Osteoblast (primary cell): ENCODE measurements at places on chromosomes 13 and 19. TPM values are rescaled to one million over a fixed set of nuclear protein-coding genes. Genes with fewer than 3 reads are reported as not detected.

The ZNF578 gene
- 2.4 and 2.5 TPM in 2 replicates for total RNA-seq

The ZNF85 gene
- 9.8 and 10.9 TPM in 2 replicates for total RNA-seq

The TRAPPC6A gene
- 13.8 and 17.4 TPM in 2 replicates for total RNA-seq

The FPR3 gene
- 0.59 and 1.1 TPM in 2 replicates for total RNA-seq

DNA sequence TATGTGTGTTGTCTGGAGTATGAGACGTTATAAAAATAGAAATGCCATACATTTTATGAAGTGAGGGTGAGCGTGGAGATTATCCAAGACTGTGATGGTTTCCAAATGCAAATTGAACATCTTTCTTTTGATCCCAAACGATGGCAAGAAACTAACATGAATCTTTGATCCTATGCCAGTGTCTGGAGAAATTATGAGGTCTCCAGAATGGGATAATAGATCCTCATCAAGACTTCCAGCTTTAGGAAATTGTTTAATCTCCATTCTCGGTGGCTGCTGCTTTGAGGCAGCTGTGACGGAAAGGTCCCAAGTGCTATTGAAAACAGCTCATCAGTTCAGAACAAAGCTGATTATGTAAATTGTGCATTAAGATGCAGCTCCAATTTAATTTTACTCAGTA is 30.8 kb downstream of the CBY2 start:
- no peak for DNase-seq

- no peak for DNase-seq
Observed at GRCh38 chr13:74835579-74835978, 646.4 kb downstream of the TBC1D4 start.

GRCh38 chr13:90770334-90770733 is 577.2 kb upstream of the MIR17HG start:
- DNase-seq: no peak

DNA sequence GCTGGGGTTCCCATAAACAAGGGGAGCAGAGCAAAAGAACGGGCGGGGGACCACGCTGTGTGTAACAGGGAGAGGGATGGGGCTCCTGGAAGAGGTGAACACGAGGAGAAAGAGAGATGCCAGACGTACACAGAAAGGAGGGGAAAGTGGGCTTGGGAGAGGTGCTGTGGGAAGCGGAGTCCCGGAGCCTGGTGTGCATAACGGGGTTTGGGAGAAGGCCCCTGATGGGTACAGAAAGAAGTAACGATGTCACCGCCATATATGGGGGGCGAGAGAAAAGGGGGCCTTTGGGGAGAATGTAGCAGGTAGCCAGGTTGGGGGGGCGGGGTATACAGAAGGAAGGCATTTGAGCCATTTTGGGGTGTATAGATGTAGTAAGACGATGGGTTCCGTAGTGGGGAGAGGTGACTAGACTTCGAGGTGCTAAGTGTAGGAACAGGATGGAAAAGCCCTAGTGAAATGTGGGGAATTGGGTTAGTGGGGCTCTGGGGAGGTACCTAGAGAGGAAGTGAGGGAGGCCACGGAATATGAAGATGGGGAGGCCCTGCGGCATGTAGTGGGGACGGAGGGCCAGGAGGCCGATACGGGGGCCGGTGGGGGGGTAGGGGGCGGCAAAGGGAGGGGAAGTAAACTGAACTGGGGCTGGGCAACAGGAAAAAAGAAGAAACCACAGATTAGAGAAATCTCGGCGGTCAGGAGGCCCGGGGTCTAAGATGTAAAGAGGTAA is 787 bp downstream of the ZNF580 start:
- peak; percentile 78 for DNase-seq

DNA sequence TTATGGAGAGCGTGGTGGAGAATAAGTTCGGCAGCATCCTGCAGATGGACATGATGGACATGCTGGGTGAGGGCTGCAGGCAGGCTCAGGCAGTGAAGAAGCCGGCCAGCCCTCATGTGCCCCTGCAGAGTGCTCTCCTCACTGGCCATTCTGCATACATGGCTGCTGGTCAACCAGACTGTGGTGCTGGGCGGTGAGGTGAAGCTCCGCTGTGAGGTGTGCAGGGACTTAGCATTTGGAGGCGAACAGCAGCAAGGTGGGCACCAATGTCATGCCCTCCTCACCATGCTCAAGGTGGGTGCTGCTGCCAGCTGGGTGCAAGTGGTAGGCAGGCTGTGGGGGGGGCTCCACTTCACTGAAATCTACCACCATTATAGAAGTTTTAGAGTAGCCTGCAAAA is 5.7 kb upstream of the ZNF492 start:
- peak; percentile 29 for DNase-seq

DNA sequence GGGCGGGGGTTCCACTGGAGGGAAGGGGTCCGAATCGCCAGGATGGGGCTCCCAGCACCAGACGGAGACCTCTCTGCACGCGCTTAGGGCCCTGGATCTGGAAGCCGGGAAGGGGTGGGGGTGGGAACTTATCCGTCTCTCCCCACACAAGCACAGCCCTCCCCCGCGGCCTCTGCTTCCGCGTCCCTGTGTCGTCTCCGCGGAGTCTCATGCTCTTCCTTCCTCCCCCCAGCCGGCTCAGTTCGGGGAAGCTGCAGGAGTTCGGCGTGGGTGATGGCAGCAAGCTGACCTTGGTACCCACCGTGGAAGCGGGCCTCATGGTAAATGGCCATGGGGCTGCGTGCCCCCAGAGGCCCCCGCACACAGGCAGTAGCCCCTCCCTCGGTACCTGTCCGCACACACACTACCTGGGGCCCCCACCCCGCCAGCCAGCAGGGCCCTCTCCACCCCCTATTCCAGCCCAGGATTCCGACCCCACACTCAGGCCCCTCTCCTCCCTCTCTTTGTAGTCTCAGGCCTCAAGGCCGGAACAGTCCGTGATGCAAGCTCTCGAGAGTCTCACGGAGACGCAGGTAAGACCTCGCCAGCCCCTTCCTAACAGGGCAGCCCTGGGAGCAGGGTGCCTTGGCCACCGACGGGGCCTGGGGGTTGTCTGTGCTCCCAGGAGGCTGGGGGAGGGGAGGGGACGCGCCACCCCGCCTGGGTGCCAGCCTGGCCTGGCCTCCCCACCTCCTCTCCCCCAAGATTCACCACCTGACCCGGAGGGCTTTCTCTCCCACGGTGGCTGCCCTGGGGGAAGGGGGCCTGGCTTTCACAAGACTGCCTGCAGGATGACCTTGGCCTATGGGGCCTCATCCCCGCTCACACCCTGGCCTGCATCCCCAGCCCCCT is 3.2 kb downstream of the MIDN start:
- DNase-seq: peak; percentile 92

GRCh38 chr13:70505809-70506208 is 397.6 kb upstream of the KLHL1 start:
- no peak for DNase-seq

DNA sequence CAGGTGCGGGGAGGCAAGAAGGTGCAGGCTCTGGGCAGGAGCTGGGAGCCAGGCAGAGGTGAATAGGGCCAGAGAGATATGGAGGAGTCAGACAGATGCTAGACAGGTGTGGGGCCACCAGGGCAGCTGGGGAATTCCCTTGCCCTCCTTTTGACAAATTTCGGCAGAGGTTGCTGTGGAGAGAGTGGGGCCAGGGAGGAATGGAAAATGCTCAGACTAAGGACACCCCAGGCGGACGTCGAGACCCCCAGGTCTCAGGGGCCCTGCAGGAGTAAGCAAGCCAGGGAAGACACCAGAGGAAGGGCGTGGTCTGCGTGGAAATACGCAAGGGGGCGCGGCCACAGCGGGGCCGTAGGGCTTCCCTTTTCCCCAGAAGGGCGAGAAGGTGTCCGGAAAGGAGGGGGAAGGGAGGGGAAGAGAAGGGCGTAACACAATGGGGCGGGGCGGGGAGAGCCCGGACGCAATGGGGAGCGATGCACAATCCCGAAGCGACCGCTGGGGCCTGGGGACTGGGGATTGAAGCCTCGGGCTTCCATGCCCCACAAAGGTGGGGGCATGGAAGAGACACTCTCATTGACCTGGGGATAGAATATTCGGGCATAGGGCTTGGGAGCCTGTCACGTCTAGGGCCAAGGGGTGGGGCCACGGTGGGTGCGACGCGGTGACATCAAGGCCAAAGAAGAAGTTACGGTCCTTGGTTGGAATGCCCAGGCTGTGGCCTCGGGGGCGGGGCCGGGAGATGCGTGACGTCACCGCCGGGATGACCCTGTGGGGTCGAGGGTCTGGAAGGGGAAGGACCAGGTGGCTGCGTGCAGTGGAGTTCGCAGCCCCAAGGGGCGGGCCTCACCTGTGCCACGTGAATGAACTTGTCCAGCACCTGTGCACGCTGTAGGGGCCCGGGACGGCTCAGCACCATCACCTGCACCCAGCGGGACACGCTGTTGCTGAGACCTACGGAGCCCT is 8.2 kb downstream of the RASGRP4 start:
- DNase-seq: peak; percentile 58
